Stimulated activated CD8-positive, alpha-beta memory T cell treated with anti-CD3 and anti-CD28 coated beads, Interleukin-7, amount 100 ng/mL, for 1 hour (primary cell): ENCODE measurements at places on chromosomes 5 and 9.
A peak's percentile ranks its signal among the peaks of the same experiment; 100 is the strongest.

DNA sequence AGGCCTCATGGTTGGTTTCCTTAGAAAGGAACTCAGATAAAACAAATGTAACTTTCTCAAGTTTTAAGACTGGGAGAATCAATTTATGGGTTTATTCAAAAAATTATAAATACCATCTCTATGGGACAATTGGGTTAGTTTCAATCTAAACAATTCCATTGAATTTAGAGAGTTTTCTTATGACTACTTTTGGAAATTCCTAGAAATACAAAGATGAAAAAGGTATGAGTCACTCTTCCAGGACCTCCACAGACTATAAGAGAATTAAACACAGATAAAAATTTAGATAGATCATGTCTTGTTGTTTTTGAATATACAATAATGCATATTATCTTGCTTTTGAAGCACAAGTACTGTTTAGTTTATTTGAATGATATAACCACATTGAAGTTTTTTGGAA, 188.7 kb downstream of the CHSY3 start:
- no peak for DNase-seq

DNA sequence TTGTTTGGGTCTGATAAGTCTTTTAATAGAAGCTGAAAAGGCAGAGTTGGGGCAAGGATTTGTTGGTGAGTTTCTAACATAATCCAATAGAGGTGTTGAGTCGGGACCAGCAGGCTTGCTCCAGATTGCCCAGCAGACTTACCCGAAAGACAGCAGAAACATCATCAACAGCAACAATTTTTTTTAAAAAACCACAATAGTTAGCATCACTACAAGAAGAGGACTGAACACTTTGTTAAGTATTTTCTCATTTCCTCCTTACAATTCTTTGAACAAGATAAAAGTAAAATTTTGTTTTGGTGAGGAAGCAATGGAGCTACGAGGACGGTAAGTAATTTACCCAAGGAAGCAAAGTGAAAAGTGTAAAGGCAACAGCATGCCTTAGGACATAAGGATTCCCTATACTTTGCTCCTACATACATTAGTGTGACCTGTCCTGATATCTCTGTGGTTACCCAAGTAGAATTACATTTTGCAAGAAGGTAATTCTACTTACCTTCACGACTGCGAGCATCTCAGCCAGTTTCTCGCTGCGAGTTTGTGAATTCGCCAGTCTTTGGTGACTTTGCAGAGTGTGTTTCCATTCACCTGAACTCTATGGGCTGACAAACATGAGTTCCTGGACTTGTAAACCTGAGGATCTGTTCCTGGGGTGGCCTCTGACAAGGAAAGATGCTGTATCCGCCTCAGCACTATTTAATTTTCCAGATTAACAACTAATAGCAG, 13.2 kb downstream of the ITK start:
- no peak for DNase-seq

- DNase-seq = no peak
Observed at GRCh38 chr5:10194083-10194482, 55.6 kb downstream of the ATPSCKMT start.

- DNase-seq = no peak
Observed at GRCh38 chr9:36150574-36151315, 14.2 kb downstream of the GLIPR2 start.

DNA sequence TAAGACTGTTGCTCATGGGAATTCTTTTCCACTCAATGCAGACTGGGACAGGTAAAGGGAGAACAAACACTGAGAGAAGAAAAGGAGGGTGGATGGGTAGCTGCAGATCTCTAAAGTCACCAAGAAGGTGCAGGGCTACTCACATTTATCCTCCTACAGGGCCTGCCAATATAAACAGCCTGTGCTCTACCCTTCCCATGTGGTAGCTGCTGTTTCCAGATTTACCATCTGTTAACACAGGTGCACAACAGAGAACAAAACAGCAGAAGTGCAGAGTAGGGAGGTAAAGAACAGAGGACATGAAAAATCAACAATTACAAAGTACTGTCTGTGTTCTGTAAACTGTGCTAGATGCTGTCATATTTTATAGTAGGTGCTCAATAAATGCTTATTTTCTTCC, 26.0 kb downstream of the JAKMIP2 start:
- no peak for DNase-seq

- DNase-seq = no peak
Observed at GRCh38 chr5:34522599-34523386, 133.3 kb upstream of the RAI14 start.

DNA sequence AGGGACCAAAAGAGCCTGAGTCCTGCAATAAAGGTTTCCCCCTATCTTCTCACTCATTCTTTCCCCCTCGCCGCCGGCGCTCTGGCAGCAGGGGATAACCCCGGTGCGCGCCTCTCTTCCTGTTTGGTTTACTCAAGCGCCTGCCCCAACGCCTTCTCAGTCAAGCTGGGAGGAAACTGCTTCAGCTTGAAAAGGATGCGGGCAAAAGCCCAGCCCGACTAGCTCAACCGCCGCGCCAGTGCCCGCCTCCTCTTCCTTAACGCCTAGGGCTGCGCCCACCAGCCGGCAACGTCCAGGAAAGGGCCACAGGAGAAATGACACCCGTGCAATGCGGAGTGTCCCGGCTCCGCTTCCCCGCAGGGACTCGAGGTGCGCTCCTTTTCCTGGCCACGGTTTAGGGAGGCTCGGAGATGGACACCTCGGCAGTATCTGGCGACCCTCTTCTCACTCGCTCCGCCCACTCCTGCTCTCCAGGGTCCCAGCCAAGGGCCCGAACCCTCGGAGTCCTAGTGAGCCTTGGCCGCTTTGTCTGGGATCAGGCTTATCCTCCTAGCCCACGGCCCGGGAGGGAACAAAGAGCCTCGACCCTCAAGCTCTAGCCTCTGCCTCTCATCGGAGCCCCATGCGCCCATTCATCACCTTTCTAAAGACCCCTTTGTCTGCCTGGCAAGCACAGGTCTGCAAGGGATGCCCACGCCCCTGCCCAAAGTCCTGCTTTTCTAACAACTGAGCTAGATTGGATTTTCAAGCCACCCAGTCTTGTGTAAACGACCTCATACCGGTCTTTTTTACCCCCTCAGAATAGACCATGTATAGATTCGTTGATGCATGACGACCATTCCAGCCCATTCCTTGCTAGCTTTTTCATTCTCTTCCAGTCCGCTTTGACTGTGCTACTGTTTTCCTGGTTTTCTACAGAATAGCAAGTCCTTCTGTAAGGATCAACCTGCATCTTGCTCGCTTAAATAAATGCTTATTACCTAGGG, 2.0 kb downstream of the ST8SIA4 start:
- DNase-seq = peak; percentile 73

- no peak for DNase-seq
Observed at GRCh38 chr9:136481558-136481957, 1.3 kb downstream of the SEC16A start.

- no peak for DNase-seq
Observed at GRCh38 chr9:85009251-85009650, 339.7 kb downstream of the NTRK2 start.

DNA sequence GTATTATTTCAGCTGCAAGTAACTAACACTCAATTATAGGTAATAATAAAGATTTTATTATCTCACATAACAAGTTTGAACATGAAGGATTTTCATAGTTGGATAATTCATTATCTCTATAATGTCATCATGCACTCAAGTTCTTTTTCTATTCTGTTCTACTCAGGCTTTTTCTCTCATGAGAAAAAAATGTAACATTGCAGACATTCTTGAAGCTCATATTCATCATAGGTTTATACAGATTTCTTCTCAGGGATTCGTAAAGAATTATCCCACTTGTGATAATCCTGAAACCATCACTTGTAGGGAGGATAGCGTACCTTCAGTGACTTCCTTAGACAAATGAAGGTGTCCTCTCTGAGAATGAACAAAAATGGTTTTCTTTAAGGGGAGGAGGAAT, 150.3 kb downstream of the XRCC4 start:
- DNase-seq = no peak

DNA sequence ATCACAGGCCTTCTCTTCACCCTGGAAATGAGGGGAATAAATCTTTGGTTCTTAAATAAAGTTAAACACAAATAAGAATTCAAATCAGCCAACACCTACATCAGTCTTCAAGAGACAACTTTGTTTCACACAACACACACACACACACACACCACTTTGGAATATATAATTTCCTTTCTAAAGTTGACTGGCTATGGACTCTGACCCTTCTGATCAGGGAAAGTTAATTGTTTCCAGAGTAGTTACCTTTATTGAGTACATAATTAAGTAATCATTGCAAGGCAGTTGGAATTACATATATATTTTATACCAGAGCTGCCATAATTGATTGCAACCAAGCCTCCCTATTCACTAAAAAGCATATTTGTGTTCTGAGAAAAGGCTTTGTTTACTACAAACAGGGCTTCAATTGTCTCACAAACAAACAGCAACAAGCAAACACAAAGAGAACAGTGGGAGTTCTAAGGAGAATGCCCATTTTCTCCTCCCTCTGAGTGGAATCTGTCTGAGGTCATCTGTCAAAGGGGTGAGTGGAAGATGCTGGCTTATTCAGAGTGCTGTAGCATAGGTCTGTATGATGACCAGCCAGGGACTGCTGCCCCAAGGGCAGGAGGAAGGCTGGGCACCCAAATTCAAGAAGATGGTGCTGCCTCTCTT, 136.6 kb downstream of the SEMA6A start:
- no peak for DNase-seq

- DNase-seq = no peak
Observed at GRCh38 chr5:172505845-172506244, 51.5 kb upstream of the SH3PXD2B start.

DNA sequence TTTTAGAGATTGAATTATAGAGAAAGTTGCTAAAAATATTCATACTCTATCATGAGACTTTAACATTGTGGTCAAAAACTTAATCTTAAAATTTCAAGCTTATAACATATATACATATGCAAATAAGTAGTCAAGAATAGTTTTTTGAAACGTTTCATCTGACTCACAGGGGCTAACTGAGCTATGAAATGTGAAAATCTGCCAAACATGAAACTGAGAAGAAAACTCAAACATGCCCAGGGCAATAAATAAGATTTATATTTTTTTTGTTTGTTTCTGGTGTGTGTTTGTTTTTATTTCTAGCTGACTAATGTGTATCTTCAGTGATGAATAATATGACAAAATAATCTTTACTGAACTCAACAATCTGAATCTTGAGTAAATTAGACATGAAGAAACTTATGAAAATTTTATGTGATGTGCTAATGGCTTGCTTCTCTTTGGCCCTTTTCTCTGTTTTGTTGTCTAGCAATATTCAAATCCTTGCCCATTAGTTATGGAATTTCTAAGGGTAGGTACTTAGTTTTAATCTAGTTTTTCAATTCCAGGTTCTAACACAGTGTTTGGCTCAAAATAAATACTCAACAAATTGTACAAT, 99.9 kb downstream of the FAM174A start:
- DNase-seq = no peak

GRCh38 chr5:15718421-15719179, 218.6 kb downstream of the FBXL7 start:
- DNase-seq = no peak

- DNase-seq = no peak
Observed at GRCh38 chr5:68428231-68428811, 212.8 kb downstream of the PIK3R1 start.

- DNase-seq = no peak
Observed at GRCh38 chr9:38697776-38698300, 22.1 kb downstream of the FAM240B start.

DNA sequence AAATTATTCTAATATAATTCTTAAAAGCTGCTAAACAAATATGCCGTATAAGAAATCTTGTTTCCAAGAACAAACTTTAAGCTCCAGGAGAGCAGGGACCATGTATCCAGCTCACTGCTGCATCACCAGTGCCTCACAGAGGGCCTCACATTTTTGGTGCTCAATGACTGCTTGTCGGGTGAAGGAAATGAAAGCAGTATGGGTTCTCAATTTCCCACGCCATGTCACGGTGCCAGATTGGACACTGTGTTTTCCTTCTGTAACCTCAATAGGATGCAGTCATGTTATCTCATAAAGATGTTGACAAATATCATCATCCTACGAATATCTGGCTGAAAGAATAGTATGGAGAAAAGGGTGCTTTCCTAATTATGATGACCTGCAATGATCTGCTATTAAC, 64.7 kb downstream of the POU5F2 start:
- no peak for DNase-seq

GRCh38 chr5:33148076-33148513, 292.7 kb upstream of the TARS1 start:
- DNase-seq = no peak

DNA sequence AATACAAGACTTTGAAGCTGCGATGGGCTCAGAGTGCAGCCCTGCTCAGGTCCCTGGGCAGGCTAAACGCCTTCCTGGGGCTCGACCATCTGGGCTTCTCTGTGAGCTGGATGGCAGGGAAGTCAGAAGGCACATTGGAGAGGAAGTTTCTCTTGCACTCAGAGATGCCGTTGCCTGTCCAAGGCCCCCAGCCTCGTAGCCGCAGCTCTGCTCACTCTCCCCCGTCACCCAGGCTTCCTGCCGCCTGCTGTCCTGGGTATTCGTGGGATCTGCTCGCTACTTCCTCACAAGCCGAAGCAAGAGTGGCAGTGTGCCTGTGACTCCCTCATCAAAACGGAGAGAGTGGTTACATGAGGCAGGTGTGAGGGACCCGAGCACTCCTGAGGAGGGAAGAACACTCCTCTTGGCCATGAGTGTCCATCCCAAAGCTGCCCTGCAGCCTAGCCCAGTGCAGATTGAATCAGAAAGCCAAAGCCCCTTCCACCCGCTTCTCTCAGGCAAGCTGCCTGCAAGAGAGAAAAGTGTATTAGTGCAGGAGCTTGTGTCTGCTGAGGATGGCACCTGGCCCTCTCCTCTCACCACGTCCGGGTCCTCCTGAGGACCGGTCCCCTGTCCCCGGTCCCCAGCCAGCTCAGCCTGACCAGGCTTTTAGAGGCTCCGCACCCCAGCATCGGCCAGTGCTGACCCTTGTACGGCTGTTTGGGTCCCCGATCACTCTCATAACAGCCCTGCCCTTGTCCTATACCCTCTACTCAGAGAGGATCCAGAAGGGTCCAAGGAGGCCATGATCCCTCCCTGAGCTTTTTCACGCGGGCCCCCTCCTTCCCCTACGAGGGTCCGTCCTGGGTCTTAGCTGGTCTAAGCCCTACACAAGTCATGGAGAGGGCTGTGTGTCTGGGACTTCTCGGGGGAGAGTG, 7.3 kb downstream of the FCN2 start:
- no peak for DNase-seq

GRCh38 chr9:85662573-85662972, 79.2 kb downstream of the AGTPBP1 start:
- DNase-seq = no peak

DNA sequence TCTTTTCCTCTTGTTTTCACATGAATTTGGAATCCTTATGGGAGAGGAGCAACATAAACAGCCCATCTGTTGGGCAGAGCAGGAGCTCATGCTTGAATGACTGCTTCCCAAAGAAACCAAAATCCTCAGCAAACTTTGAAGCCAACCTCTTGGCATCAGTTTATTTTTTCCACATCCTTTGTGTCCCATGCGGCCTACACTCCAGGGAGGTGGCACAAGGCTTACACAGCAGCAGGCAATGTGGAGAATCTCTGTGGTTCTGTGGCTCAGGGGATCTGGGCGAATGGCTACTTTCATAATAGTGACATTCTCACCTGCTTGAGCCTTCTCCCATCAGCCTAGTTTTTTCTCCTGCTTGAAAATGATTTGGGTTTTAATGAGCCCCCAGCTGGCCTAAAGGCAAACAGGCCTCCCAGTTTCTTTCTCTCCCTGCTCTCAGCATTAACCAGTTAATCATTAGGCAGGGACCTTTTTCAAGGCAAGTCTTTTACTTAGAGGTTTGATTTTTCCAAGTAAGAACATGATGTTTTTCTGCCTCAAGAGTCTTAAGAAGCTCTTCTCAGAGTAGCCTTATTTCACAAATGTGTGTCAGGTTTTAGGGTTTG, 370.3 kb downstream of the ARHGEF28 start:
- DNase-seq = no peak
